Activated naive CD8-positive, alpha-beta T cell treated with anti-CD3 and anti-CD28 coated beads for 36 hours (primary cell): ENCODE measurements at places on chromosomes 4 and X. TPM values are rescaled to one million over a fixed set of nuclear protein-coding genes. Genes with fewer than 3 reads are reported as not detected.

DNA sequence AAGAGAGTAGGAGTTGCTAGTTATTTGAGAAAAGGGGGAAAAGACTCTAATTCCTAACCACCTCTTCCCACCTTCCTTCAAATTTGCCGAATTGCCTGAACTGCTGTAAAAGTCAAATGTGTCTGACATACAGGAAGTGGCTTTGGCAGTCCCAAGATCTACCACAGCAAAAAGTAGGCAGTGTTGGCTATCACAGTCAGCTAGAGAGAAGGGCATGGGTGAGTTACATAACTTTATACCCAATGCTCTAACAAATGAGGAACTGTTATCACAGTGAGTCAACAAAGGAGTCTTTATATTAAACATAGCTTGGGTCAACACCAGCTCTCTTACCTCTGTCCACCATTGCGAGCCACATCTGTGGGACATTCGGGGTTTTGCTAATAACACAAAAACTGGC lies 2.4 kb upstream of the MBNL3 start:
- peak overlapping the region; percentile 92 for H3K4me3 ChIP-seq
- peaks cover 4% of the 10 kb centered on the region for H3K36me3 ChIP-seq
- H3K27ac ChIP-seq, result peak overlapping the region; percentile 65
- H3K4me1 ChIP-seq, result peaks cover 22% of the 10 kb centered on the region

DNA sequence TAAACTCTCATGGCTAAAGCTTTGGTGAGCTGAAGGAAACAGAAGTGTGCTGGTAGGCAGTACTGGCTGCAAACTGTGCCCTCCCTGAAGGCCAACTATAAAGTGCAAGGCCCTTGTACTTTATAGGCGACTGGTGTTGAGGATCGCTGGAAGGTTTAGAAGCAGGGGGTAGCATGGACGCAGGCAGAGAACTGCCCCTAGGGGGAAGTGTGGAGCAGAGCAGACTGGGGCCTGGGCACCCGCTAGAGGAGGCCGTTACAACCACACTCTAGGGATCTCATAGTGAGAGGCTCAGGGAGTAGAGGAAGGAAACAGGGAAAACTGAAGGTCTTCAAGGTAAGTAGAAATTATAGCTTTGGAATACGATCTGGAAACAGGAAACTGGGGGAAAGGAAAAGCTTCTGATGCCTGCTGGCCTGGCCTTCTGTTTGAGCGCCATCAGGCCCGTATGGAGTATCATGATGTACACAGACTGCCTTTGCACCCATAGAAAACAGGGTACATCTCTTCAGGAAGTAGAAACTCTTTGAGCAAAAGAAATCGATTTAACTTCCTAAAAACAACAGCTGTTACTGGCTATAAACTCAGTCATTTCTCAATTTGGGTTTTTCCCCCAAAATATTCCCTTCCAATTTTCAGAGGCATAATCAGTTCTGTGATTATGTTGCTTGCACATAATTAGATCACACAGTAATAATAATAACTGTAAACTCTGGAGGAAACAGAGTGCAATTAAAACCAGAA lies 23.9 kb upstream of the TMSB4X start:
- peaks cover 13% of the 10 kb centered on the region for H3K36me3 ChIP-seq
- H3K4me3 ChIP-seq, result peak overlapping the region; percentile 88
- H3K27ac ChIP-seq, result peak overlapping the region; percentile 99
- H3K27me3 ChIP-seq, result no peaks in the 10 kb centered on the region
- peak; percentile 76 for DNase-seq

- H3K36me3 ChIP-seq, result no peaks in the 10 kb centered on the region
- no peak within 1 kb of the TSS for H3K4me3 ChIP-seq
- peaks cover 34% of the 10 kb centered on the region for H3K27me3 ChIP-seq
Measured at GRCh38 chrX:152637649-152638442, at the start of gene GABRQ. Gene GABRQ, plus strand, starts transcription at chrX:152637895. Its CDS starts 308 bp downstream, at chrX:152638203.

- peak overlapping the region; percentile 12 for H3K4me3 ChIP-seq
- peaks cover 73% of the 10 kb centered on the region for H3K4me1 ChIP-seq
- peaks cover 61% of the 10 kb centered on the region for H3K36me3 ChIP-seq
- DNase-seq, result no peak
Measured at GRCh38 chr4:102533904-102534303, 32.7 kb downstream of the NFKB1 start.

GRCh38 chrX:24475480-24475879 lies 10.4 kb downstream of the PDK3 start:
- peaks cover 51% of the 10 kb centered on the region for H3K4me1 ChIP-seq
- DNase-seq, result no peak
- no peak overlapping the region for H3K27ac ChIP-seq
- peaks cover 2% of the 10 kb centered on the region for H3K36me3 ChIP-seq

MTMR8 gene
- total RNA-seq, result 6.1 TPM

OPHN1 gene
- not detected for total RNA-seq

OTUD6A gene
- total RNA-seq, result not detected
